Tibial artery (tissue), 4 donors: ENCODE measurements at places on chromosomes 1 and 21.
A peak's percentile ranks its signal among the peaks of the same experiment; 100 is the strongest.

- no peaks in the 10 kb centered on the region for H3K36me3 ChIP-seq
- no peak overlapping the region for H3K27ac ChIP-seq
- no peaks in the 10 kb centered on the region for H3K27me3 ChIP-seq
- no peak overlapping the region for H3K4me3 ChIP-seq
- no peaks in the 10 kb centered on the region for H3K4me1 ChIP-seq
Observed at GRCh38 chr21:25578056-25578961, 29.0 kb downstream of the MRPL39 start.

DNA sequence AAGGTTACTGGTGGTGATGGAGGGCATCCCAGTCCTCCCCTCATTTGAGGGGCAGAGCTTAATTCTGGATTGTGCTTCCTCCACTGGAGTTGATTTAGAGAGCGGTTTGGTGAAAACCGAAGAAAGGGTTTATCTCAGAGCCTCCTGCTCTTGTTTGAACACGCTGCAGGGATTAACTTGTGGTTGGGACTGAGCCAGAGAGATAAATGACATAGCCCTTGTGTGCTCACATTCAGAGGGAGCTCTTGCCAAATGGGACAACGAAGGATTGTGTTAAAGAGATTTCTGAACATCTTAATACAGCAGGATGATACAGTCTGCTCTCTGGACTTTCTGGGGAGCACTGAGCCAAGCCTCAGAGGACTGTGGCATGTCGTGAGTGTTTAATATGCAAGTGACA, 308.2 kb downstream of the DISC1 start:
- no peak overlapping the region for H3K27ac ChIP-seq
- H3K4me3 ChIP-seq: no peak overlapping the region
- H3K4me1 ChIP-seq: no peaks in the 10 kb centered on the region
- no peaks in the 10 kb centered on the region for H3K27me3 ChIP-seq
- H3K36me3 ChIP-seq: no peaks in the 10 kb centered on the region

GRCh38 chr1:192789871-192790270, 19.0 kb upstream of the RGS2 start:
- DNase-seq: no peak
- no peaks in the 10 kb centered on the region for H3K27me3 ChIP-seq
- no peaks in the 10 kb centered on the region for H3K36me3 ChIP-seq
- no peak overlapping the region for H3K27ac ChIP-seq
- H3K4me1 ChIP-seq: peaks cover 10% of the 10 kb centered on the region
- no peak overlapping the region for H3K4me3 ChIP-seq

DNA sequence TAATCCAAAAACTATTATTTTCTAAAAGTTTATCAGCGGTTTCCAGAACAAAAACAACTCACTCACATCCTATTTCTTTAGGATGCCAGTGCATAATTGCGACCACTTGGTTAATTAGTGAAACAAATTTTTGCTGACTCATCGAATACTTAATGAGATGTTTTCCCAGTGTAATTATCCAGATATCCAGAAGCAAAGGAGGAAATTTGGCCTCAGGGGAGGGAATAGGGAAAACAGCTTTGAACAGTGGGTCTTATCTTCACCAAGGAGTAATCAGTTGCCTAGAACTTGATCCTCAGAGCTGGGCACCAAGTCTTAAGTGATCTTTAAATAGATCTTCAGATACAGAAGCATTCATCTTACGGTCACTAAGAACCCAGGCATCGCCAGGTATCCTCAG, 24.3 kb downstream of the STYXL2 start:
- peaks cover 8% of the 10 kb centered on the region for H3K4me1 ChIP-seq
- H3K4me3 ChIP-seq: no peak overlapping the region
- H3K36me3 ChIP-seq: no peaks in the 10 kb centered on the region

- no peaks in the 10 kb centered on the region for H3K27me3 ChIP-seq
- no peak for DNase-seq
- no peaks in the 10 kb centered on the region for H3K36me3 ChIP-seq
- no peaks in the 10 kb centered on the region for H3K4me1 ChIP-seq
Observed at GRCh38 chr1:212952641-212952976, 2.3 kb downstream of the VASH2 start.

DNA sequence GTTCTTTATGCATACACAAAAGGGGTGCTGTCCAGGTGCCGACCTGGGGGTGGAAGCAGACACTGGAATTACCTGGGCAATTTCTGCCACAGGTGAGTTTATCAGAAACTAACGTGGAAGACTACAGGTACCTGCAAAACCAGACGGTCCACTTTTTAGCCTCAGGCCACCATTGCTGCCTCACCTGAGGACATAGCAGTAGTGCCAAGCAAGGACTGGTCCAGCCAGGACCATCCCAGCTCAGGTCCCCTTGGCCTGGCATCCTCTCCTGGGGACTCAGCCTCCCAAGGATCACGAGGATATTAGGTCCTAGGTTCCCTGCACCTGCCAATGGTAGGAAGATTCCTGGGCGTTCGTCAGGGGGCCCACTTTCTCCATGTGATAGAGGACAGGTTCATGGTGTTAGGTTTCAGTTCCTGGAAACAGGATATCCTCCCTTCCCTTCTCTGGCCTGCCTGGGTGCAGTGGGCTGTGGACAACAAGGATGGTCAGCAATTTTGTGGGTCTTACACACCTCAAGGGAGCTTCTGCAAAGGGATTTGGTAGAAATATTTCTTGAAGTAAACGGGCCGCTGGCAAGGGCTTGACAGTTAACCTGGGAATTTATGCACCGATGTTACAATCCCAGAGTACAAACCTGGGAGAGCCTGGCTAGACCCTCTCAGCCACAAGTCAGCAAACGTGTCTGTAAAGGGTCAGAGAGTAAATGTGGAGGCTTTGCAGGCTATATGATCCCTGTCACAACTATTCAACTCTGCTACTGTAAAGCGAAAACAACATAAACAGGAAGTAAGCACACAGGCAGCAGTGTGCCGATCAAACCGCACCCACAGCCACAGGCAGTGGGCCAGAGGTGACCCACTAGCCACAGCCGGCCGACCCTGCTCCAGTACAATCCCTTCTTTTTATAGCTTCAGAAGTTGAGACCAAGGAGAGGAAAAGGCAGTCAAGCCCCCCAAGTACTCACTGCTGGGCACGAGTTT, 71.4 kb upstream of the RAB4A start:
- H3K4me3 ChIP-seq: no peak overlapping the region
- H3K4me1 ChIP-seq: peaks cover 6% of the 10 kb centered on the region
- H3K27me3 ChIP-seq: no peaks in the 10 kb centered on the region
- H3K27ac ChIP-seq: no peak overlapping the region
- H3K36me3 ChIP-seq: no peaks in the 10 kb centered on the region

DNA sequence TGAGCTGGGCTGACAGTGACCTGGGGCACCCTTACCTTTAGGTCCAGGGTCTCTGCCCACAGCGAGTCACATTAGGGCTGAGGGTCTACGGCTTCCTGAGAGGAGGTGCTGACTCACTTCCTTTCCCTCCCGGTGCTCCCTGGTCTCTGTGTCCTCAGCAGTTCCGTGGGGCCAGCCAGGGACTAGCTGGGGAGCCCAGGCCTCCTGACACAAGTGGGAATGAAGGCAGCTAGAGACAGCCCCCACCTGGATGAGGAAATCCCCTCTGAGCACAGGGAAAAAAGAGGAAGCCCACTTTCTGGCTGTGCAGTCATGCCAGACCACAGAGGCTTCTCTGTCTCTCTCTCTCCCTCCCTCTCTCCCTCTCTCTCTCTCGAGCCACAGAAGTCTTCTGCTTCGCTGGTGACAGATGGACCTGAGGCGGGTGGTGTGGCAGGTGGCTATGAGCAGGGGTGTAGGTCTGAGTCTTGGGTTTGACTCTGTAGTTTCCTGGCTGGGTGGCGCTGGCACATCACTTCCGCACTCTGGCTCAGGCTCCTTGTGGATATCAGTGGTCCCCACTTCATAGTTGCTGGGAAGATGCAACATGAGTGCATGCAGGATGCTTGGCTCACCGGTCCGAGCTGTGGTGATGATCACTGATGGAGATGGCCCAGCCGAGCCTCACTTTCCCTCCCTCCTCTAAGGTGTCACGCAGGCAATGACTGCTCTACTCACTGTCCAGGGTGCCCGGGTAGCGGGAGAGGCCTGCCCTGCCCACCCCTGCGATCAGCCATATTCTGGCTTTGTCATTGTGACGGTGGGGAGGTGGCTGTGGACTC, 3.5 kb downstream of the SLC66A1 start:
- peaks cover 8% of the 10 kb centered on the region for H3K36me3 ChIP-seq
- DNase-seq: no peak
- H3K4me1 ChIP-seq: no peaks in the 10 kb centered on the region
- H3K27ac ChIP-seq: no peak overlapping the region
- H3K27me3 ChIP-seq: no peaks in the 10 kb centered on the region
- no peak overlapping the region for H3K4me3 ChIP-seq

GRCh38 chr1:74690364-74690696, 16.7 kb upstream of the ERICH3 start:
- H3K4me1 ChIP-seq: no peaks in the 10 kb centered on the region
- no peak overlapping the region for H3K4me3 ChIP-seq
- no peak overlapping the region for H3K27ac ChIP-seq

DNA sequence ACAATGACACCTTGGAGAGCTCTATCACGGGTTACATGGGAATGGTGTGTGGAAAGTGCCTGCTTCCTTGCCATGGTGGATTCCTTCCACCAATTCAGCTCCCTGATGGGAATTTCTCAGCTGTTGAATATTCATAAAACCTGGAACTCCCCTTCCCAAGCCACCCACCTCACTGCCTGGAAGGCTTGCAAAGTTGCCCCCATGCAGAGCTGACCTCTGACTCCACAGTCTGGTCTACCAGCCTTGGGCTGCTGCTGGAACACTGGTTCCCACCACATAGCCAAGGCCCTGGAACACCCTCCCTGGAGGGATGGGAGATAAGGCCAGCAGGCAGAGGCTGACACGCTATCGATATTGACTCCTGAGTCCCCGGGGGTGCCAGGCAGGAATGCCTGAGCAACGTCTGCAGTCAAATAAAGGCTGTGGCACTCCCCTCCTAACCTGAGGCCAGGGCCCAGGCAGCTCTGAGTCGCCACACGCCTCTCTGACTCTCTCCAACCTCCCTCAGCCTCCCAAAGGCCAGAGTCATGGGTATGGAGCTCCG, 8.8 kb downstream of the CCDC24 start:
- H3K4me3 ChIP-seq: no peak overlapping the region
- peaks cover 6% of the 10 kb centered on the region for H3K36me3 ChIP-seq
- no peak overlapping the region for H3K27ac ChIP-seq

GRCh38 chr21:45220071-45220481, 67.6 kb downstream of the POFUT2 start:
- H3K4me1 ChIP-seq: peaks cover 34% of the 10 kb centered on the region
- peaks cover 52% of the 10 kb centered on the region for H3K36me3 ChIP-seq
- DNase-seq: no peak
- peak overlapping the region; percentile 36 for H3K27ac ChIP-seq
- no peaks in the 10 kb centered on the region for H3K27me3 ChIP-seq

DNA sequence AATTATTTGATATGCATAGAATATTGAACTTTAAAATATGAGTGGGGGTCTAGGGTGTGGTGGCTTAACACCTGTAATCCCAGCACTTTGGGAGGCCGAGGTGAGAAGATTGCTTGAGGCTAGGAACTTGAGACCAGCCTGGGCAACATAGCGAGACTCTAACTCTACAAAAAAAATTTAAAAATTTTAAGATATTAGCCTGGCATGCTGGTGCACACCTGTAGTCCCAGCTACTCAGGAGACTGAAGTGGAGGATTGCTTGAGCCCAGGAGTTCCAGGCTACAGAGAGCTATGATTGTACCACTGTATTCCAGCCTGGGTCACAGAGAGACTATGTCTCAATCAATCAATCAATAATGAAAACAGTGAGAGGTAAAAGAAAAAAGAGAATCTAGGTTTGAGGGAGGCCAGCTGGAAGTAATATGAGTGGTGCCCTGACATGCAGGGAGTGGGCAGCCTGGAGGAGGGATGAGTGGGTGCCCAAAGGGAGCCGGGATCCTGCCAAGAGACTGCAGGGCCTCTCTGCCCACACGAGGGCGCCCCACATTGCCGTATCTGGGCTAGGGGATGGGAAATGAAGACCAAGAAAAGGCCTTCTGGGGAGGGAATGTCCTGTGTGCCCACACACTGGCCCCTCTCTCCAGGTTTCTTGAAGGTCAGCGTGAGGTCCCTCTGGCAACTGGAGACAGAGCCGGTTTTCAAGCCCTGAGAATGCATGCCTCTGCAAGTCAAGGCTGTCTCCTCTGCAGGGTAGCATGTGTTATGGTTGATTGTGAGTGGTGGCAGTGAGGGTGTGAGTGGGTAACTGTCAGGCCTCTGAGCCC, 93.9 kb upstream of the PPM1J start:
- H3K27me3 ChIP-seq: no peaks in the 10 kb centered on the region
- no peak overlapping the region for H3K4me3 ChIP-seq
- H3K27ac ChIP-seq: no peak overlapping the region
- H3K36me3 ChIP-seq: no peaks in the 10 kb centered on the region

GRCh38 chr1:54850069-54850730, 36.8 kb downstream of the DHCR24 start:
- H3K27ac ChIP-seq: no peak overlapping the region
- H3K4me1 ChIP-seq: no peaks in the 10 kb centered on the region
- no peak overlapping the region for H3K4me3 ChIP-seq
- H3K36me3 ChIP-seq: no peaks in the 10 kb centered on the region

DNA sequence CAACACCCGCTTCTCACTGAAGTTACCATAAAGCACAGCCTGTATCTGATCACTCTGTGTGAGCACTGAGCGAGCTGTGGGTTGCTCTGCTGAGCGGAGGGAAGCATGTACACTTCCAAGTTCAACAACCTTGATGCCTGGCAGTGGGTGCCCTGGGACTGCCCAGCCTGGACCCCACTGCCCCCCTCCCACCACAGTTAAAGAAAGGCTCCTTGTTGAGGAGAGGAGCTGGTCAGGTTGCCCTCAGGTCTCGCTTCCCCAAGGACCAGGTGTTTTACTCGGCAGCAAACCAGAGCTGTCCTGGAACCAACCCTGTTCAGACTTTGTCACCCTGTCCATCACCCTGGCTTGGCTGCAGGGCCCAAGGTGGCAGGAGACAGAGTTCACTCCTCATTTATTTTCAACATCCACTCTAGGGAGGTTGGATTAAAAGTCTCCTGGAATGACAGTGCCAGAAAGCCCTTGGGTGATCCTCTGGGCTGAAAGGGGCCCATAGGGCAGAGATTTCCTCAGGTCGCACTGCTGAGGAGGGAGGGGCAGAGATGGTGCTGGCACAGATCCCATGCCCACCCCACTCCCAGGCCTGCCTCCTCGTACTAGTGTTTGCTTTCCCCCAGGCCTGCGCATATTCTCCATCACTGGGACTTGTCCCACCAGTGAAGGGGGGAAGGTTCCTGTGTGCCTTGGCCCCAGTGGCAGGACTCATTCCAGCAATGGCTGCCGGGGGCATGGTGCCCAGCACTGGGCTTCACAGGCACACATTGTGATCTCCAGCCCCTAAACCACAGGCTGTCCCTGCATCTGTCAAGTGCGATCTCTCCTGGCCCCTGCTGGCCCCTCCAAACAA, 101.7 kb downstream of the TRABD2B start:
- H3K36me3 ChIP-seq: no peaks in the 10 kb centered on the region
- H3K27me3 ChIP-seq: no peaks in the 10 kb centered on the region
- no peak overlapping the region for H3K4me3 ChIP-seq
- peaks cover 25% of the 10 kb centered on the region for H3K4me1 ChIP-seq
- DNase-seq: peak; percentile 74

- no peak overlapping the region for H3K4me3 ChIP-seq
- peaks cover 10% of the 10 kb centered on the region for H3K36me3 ChIP-seq
- no peaks in the 10 kb centered on the region for H3K4me1 ChIP-seq
- H3K27me3 ChIP-seq: no peaks in the 10 kb centered on the region
Observed at GRCh38 chr1:96741335-96741734, 19.8 kb downstream of the PTBP2 start.

GRCh38 chr1:153261281-153262069, 2.0 kb downstream of the LORICRIN start:
- DNase-seq: no peak
- H3K36me3 ChIP-seq: no peaks in the 10 kb centered on the region
- peak overlapping the region; percentile 9 for H3K27ac ChIP-seq
- H3K27me3 ChIP-seq: no peaks in the 10 kb centered on the region
- peaks cover 11% of the 10 kb centered on the region for H3K4me1 ChIP-seq
- peak overlapping the region; percentile 66 for H3K4me3 ChIP-seq
